ENCODE measurements at places on chromosomes 1 and 21.

DNA sequence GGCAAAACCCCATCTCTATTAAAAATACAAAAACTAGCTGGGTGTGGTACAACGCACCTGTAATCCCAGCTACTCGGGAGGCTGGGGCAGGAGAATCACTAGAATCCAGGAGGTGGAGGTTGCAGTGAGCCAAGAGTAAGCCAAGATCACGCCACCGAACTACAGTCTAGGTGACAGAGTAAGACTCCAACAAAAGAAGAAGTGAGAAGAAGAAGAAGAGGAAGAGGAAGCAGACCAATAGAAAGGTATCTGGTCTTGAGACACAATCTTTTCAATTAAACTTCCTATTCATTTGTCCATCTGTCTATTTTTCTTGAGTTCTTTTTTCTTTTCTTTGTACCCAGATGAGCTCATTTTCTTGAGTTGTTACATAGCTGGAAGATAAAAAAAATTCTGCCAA, 55.7 kb upstream of the ACADM start:
- DNase-seq: no peak

GRCh38 chr1:51147394-51147793, 45.4 kb downstream of the C1orf185 start:
- no peak for DNase-seq

- DNase-seq: no peak
Observed at GRCh38 chr1:67094191-67094590, 40.2 kb upstream of the SLC35D1 start.

DNA sequence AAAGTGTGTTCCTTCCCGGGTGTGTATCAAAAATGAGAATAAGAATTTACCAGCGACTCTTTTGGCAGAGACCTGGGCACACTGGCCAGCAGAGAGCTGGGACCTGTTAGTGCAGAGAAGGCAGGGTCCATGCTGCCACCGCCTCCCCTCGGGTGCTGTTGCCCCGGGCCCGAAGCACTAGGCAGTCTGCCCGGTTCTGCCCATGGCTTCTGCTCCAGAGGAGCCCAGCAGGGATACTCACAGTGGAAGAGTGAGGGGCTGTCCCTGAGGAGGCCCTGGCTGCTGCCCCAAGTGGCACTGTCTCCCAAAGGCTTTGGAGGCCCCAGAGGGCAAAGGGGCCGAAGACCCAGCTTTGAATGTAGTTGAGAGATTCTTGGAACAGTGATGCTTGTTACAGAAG, 80.5 kb downstream of the MIS18A start:
- DNase-seq: no peak

DNA sequence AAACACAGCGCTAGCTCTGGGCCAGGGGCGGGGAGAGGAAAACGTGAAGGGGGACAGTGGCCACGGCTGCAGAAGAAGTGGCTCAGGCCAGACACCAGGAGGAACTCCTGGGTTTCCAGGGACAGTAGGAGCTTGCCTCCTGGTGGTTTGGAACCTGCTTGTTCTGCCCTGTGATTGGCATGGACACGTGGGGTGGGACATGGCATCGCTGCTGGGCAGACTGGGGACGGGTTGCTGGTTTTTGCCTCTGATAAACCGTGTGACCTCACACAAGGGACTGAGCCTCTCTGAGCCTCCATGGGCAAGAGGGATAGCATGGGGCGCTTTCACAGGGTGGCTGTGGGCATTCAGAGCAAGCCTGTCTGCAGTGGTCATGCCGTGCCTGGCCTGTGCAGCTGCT, 7.5 kb upstream of the PLCH2 start:
- no peak for DNase-seq

DNA sequence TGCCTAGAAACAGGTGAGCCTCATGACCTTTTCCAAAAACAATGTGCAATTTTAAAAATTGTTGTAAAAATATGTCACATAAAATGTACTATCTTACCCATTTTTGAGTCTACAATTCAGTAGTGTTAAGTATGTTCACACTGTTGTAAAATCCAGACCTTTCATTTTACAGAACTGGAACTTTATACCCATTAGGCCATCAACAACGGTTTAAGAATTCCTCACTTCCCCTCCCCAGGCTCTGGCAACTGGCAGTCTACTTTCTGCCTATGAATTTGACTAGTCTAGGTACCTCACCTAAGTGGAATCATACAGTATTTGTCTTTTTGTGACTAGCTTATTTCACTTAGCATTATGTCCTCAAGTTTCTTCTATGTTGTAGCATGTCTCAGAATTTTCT, 8.6 kb downstream of the CTSE start:
- DNase-seq: no peak

DNA sequence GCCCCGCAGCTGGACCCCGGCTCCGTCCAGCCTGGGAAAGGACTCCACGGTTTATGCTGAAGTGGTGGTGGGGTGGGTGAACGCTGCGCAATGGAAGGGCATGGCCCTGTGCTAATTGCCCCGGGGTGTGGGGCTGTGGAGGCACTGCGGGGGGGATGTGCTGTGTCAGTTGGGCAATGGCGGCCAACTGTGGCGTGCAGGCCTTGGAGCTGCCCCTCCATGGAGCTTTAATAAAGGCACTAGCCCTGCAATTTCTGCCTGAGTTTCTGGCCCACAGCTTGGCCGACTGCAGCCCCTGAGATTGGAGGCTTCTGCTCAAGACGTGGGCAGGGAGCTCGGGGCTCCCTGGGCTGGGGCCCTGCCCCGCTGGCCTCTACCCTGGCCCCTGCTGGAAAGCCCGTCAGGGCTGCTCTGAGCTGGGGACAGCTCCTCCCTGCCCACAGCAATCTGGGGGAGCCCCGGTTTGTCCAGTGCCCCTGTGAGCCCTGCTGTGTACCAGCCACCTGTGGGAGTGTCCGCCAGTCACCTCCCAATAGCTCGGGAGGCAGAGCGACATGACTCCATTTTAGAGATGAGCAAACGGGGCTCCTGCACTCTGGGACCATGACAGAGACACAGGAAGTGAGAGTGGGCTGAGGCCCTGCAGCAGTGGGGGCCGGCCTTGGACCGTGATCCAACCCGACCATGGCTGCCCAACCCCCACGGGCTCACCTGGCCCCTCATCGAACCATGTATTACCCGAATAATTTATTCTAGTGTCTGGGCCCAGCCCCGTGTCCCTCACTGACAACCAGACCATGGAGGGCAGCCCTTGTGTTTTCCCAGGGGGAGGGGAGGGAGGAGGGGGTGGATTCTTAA, 8.7 kb upstream of the TNFRSF14 start:
- DNase-seq: peak; percentile 17

GRCh38 chr1:203273869-203274602, 31.3 kb upstream of the BTG2 start:
- no peak for DNase-seq

DNA sequence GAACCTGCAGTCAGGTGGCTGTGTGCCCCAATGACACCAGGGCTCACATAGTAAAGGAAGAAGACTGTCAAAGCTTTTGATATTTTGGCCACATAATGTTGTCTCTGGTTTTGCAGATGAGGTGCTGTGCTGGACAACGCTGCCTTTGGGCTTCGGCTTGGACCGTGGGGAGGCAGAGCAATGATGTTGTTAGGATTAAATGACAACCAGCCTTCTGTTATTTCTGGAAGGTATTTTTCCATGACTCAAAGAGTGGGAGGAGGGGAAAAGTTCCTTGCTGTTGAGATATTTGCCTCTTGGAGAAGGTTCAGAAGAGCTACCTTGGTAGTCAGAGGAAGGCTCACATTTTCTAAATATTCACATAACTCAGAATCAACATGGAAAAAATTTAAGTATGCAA, 187.3 kb upstream of the GALNT2 start:
- DNase-seq: no peak

DNA sequence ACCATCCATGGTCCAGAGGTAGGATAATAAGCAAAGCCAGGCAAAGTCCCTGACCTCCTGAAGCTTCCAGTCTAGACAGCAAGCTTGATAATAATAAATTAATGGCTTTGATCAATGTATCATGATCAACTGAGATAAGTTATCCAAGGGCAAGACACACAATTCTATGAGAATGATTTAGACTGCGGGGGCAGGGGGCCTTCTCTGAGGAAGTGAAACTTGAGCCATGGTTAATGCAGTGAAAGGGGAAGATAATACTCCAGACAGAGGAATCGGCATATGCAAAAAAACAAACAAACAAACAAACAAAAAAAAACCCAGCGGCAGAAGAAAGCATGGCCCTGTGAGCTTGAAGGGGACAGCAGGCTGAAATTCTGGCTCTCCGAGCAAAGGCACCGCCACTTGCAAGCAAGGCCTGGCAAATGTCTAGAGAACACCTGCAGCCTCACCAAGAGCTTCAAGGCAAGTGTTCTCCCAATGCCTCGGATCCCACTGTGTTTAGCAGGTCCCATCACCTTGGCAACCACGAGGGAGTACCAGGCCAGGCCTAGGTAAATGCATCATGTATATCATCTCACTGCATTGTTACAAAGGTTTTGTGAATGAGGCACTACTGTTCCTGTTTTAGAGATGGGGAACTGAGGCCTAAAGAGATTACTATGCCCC, 24.9 kb downstream of the CSMD2 start:
- no peak for DNase-seq

- no peak for DNase-seq
Observed at GRCh38 chr21:33124889-33125288, 54.9 kb downstream of the OLIG1 start.

GRCh38 chr1:167462341-167462740, 56.0 kb downstream of the CD247 start:
- no peak for DNase-seq

DNA sequence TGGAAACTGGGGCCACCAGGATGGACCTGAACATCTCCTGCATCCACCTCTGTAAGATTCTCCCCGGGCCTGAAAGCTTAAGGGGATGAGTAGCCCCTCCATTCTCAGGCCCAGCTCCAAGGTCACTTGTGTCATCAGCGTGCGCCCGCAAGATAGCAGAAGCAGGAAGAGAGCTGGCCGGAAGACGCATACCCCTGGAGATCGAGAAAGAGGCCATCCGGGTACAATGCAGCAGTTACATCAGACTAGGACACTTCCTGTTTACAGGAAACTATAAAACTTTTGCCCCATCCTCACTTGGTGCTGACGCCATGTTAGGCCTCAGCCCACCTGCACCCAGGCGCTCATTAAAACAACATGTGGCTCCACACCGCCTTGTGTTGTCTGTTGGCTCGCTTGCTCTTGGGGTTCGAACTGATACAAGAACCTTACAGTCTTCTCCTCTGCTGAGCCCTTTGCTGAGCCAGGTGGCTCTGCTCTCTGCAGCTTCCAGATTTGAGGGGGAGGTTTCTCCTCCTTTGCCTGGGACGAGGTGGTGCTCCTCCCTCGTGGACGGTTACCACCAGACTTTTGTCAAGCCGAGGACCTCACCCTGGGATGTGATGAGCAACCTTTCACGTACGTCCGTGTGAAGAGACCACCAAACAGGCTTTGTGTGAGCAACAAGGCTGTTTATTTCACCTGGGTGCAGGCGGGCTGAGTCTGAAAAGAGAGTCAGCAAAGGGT, 277.5 kb upstream of the C1orf174 start:
- DNase-seq: no peak
